ENCODE measurements at places on chromosomes 13 and 19.

- no peaks in the 10 kb centered on the region for H3K4me1 ChIP-seq
- H3K36me3 ChIP-seq, result no peaks in the 10 kb centered on the region
- no peak overlapping the region for H3K27ac ChIP-seq
- no peak for DNase-seq
- H3K4me3 ChIP-seq, result no peak overlapping the region
These were observed 14.1 kb downstream of the KLF2 start for GRCh38 chr19:16338470-16339360.

DNA sequence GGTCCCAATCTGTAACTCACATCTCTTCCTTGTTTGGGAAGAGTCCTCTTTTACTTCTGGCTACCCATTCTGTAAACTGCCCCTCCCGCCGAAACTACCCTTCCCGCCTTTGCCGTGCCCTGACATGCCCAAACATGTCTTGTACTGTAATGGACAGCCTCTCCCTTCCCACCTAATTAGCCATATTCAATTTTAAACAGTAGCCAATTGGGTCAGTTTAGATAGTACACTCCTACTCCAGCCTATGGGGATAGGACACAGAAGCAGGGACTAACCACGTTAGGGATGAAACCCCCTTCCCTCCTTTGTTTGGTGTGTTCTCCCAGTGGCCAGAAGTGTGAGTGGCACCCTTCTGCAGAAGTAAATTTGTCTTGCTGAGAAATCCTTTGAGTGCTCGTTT lies 34.2 kb downstream of the SACS start:
- peak overlapping the region; percentile 71 for H3K27ac ChIP-seq
- no peaks in the 10 kb centered on the region for H3K36me3 ChIP-seq
- no peaks in the 10 kb centered on the region for H3K27me3 ChIP-seq
- peak; percentile 37 for DNase-seq
- peaks cover 5% of the 10 kb centered on the region for H3K4me1 ChIP-seq
- no peak overlapping the region for H3K4me3 ChIP-seq

GRCh38 chr19:10551698-10552301 lies 8.1 kb downstream of the ATG4D start:
- DNase-seq, result no peak
- no peaks in the 10 kb centered on the region for H3K4me1 ChIP-seq
- no peak overlapping the region for H3K4me3 ChIP-seq
- H3K36me3 ChIP-seq, result no peaks in the 10 kb centered on the region

DNA sequence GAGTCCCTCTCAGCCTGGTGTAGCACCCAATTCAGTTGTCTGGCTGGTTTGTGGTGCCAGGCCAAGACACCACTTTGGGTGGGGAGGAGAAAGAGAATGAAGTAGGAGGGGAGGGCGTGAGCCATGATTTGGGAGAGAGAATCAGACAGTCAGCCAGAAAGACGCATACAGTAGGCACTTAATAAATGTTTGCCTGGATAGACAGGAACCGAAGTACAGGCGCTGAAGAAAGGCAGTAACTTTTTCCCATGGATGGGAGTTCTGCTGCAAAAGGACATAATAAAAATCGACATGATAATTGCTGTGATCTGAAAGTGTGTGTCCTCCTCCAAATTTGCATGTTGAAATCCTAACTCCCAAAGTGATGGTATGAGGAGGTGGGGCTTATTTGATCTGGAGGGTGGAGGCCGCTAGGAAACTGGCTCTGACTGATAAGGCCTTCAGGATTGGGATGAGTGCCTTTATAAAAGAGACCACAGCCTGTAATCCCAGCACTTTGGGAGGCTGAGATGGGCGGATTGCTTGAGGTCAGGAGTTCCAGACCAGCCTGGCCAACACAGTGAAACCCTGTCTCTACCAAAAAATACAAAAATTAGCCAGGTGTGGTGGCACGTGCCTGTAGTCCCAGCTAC lies 38.4 kb upstream of the PDCD5 start:
- H3K36me3 ChIP-seq, result no peaks in the 10 kb centered on the region
- no peaks in the 10 kb centered on the region for H3K4me1 ChIP-seq
- H3K27ac ChIP-seq, result no peak overlapping the region
- no peak overlapping the region for H3K4me3 ChIP-seq
- no peaks in the 10 kb centered on the region for H3K27me3 ChIP-seq

- peak; percentile 84 for DNase-seq
- no peak overlapping the region for H3K4me3 ChIP-seq
- peak overlapping the region; percentile 56 for H3K27ac ChIP-seq
- H3K27me3 ChIP-seq, result no peaks in the 10 kb centered on the region
These were observed 12.4 kb downstream of the ZNF444 start for GRCh38 chr19:56153507-56153906.

- no peak overlapping the region for H3K27ac ChIP-seq
- no peak for DNase-seq
- no peaks in the 10 kb centered on the region for H3K36me3 ChIP-seq
- H3K27me3 ChIP-seq, result no peaks in the 10 kb centered on the region
- H3K4me3 ChIP-seq, result no peak overlapping the region
These were observed 213.8 kb downstream of the DCLK1 start for GRCh38 chr13:35917252-35917941.

GRCh38 chr13:104372095-104372655 lies 1306.0 kb upstream of the SLC10A2 start:
- H3K36me3 ChIP-seq, result no peaks in the 10 kb centered on the region
- H3K27me3 ChIP-seq, result no peaks in the 10 kb centered on the region
- no peak overlapping the region for H3K27ac ChIP-seq
- H3K4me1 ChIP-seq, result no peaks in the 10 kb centered on the region

DNA sequence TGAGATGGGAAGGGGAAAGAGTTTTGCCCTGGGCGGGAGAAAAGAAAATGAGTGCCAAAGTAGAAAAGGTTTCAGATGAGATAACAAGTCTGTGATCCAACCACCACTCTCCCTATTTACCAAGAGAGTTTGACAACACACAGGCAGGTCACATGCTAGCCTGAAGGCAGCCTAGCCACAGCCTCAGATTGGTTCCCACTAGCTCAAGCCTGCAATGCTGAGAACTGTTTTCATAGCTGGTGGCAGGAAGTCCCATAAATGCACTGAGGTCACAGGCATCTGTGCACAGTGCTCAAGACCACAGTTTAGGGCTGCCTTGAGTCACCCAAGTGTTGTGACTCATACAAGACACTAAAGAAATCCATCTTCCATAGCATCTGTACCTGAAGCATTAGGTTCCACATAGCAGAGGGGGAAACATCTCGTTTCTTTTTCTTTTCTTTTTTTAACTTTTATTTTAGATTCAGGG lies 18.5 kb upstream of the POP4 start:
- DNase-seq, result no peak
- peaks cover 60% of the 10 kb centered on the region for H3K27me3 ChIP-seq
- H3K36me3 ChIP-seq, result no peaks in the 10 kb centered on the region
- H3K27ac ChIP-seq, result no peak overlapping the region

- DNase-seq, result no peak
- no peak overlapping the region for H3K27ac ChIP-seq
- H3K36me3 ChIP-seq, result no peaks in the 10 kb centered on the region
- no peak overlapping the region for H3K4me3 ChIP-seq
- H3K27me3 ChIP-seq, result no peaks in the 10 kb centered on the region
These were observed 98.3 kb downstream of the TUBA3C start for GRCh38 chr13:19083340-19083739.
